ENCODE measurements at places on chromosomes 11 and 22. TPM values are rescaled to one million over a fixed set of nuclear protein-coding genes. Genes with fewer than 3 reads are reported as not detected.

JHY gene
- polyA plus RNA-seq, result 0.77 TPM

SCGB1D2 gene
- not detected for polyA plus RNA-seq

EED gene
- polyA plus RNA-seq, result 16.8 TPM

ASPHD2 gene
- polyA plus RNA-seq, result 1.5 TPM

TIGD3 gene
- polyA plus RNA-seq, result 0.16 TPM

SUN2 gene
- polyA plus RNA-seq, result 61.7 TPM

BAIAP2L2 gene
- polyA plus RNA-seq, result 34.5 TPM

OR2AG2 gene
- polyA plus RNA-seq, result not detected

OR8D4 gene
- polyA plus RNA-seq, result not detected

PVALB gene
- not detected for polyA plus RNA-seq

P2RY6 gene
- 0.71 TPM for polyA plus RNA-seq

NRXN2 gene
- polyA plus RNA-seq, result 0.24 TPM

Data from esophagus (tissue), 2 donors.